ENCODE measurements at places on chromosomes 3 and 15. TPM values are rescaled to one million over a fixed set of nuclear protein-coding genes. Genes with fewer than 3 reads are reported as not detected.

Gene SNX22
- 0.70 TPM for total RNA-seq

DNA sequence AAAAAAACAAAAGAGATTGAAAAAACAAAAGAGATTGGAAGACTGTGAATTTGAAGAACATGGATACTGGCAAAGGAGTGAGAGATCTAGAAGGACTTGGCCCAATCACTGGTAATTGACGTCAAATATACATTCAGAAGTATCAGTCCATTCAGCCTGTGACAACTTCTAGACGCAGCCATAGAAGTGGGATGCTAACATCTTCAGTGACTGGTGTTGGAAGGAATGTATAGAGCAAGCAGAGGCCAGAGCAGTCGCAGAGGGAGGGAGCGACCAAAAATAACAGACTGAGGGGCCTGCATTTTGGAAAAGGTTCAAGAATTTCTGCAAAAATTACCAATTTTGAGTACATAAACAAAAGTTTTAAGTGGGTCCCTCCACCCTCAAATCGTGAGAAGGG, 473.3 kb downstream of the CADM2 start:
- no peak overlapping the region for H3K4me3 ChIP-seq
- no peaks in the 10 kb centered on the region for H3K27me3 ChIP-seq
- H3K4me1 ChIP-seq: no peaks in the 10 kb centered on the region
- DNase-seq: no peak

Gene GBE1
- total RNA-seq: 9.3 TPM

- no peaks in the 10 kb centered on the region for H3K4me1 ChIP-seq
- H3K27me3 ChIP-seq: no peaks in the 10 kb centered on the region
- no peak overlapping the region for H3K27ac ChIP-seq
- H3K36me3 ChIP-seq: no peaks in the 10 kb centered on the region
Measured at GRCh38 chr3:154898916-154899315, 181.2 kb upstream of the MME start.

DNA sequence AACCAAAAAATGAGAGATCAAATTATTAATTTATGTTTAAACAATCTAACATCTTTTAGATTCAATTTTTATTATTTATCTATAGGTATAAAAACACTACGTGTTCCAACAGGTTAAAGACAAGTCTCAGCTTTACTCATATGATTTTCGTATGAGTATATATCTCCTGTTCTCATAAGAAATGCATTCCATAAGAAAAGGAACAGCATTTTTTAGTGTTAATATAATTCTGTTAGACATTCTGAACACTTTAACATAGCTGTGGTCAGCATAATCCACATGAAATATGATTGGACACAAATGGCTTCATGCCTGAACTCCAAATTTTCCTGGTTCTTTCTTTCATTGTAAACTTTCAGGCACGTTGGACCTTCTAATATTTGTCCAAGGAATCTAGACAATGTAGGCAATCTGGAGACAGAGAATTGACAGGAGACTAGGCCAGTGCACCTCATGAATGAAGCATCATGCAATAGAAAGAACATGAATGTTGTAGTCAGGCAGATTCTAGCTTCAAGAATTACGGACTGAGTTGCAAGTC, 1122.0 kb upstream of the ALCAM start:
- no peaks in the 10 kb centered on the region for H3K27me3 ChIP-seq
- DNase-seq: no peak
- H3K4me3 ChIP-seq: no peak overlapping the region
- no peak overlapping the region for H3K27ac ChIP-seq
- H3K36me3 ChIP-seq: no peaks in the 10 kb centered on the region
